ENCODE measurements at places on chromosomes 3 and 15.

DNA sequence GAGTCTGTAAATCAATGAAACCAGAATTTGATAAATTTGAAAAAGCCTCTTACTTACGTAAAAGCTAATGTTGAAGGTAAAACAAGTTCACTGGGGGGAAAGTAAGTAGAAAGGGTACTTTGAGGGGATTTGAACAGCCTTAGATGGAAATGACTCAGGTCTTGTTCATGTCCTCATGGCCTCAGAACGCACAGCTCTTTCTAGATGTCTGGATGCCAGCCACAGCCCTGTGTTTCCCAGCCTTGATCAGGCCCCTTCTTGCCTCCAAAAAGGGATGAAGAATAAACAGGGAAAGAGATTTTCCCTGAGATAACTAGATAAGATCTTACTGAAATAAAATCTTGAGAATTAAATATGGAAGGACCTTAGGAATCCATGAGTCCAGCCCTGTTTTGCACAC lies 237.1 kb upstream of the GOLGA6L4 start:
- no peak for DNase-seq

GRCh38 chr3:158420654-158421396 lies 150.2 kb upstream of the MLF1 start:
- DNase-seq = no peak

GRCh38 chr3:30688776-30689641 lies 82.6 kb downstream of the TGFBR2 start:
- no peak for DNase-seq

DNA sequence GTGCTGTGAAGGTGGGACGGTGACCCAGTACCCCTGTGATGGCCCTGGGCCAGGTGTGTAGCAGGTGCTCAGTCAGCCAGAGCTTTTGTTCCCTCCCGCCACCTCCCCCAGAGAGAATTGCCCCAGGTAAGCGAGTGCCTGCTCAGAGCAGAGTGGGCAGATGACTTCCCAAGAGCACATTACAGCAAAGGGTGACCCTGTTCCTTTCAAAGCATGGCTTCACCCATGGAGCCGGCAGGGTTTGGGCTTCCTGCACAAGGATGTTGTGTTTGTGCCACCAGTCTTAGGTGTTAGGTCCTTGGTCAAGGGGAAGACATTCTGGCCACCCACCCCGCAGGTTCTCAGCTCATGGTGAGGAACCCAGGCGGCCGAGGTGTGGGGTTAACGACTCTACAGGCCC lies 30.7 kb downstream of the SLC6A6 start:
- DNase-seq = no peak

- DNase-seq = no peak
These were observed 198.6 kb downstream of the VGLL3 start for GRCh38 chr3:86792316-86792715.

GRCh38 chr3:66717806-66718205 lies 217.0 kb upstream of the LRIG1 start:
- no peak for DNase-seq

GRCh38 chr3:96931119-96931862 lies 116.9 kb downstream of the EPHA6 start:
- no peak for DNase-seq

DNA sequence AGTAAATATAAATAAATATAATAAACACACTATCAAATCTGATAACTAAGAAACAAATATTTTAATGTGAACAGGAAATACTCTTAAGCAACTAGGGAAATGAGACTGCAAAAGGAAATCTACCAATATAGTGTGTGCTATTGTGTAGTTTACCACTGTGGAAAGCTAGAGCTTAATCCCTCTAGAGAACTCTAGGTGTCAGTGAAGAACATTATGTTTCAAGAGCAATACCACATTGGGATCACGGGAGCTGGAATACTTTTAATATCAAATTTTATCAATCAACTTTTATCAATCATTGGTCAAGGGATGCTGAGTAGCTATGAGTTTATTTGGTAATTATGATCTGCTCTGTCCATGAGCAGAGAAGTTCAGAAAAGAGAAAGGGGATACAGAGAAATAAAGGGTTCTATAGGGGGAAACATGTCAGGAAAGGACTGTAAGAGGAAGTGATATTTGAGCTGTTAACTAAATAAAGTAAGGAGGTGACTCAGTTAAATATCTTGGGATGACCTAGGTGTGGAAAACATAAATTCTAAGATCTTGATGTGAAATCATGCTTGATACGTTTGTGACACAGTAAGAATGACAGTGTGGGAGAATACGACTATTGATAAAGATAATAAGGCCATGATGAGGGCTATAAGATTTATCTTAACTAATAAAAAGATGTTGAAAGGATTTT lies 762.2 kb upstream of the ALCAM start:
- DNase-seq = no peak

DNA sequence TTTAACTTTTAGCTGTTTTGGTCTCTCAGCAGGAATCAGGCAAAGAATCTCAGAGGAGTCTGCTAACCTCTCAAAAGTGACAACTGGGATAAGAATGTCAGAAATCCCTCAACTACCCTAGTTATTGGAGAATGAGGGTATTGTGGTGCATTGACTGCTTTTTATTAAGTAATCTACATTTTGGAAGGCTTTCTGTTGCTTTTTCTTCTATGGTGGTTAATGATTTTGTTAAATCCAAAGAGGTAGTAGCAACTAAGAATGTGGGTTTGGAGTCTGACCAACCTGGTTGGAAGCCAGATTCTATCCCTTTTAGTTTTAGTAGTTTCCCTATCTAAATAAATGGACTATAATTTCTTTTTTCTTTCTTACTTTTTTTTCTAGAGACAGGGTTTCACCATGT lies 94.7 kb upstream of the RNF7 start:
- DNase-seq = no peak

DNA sequence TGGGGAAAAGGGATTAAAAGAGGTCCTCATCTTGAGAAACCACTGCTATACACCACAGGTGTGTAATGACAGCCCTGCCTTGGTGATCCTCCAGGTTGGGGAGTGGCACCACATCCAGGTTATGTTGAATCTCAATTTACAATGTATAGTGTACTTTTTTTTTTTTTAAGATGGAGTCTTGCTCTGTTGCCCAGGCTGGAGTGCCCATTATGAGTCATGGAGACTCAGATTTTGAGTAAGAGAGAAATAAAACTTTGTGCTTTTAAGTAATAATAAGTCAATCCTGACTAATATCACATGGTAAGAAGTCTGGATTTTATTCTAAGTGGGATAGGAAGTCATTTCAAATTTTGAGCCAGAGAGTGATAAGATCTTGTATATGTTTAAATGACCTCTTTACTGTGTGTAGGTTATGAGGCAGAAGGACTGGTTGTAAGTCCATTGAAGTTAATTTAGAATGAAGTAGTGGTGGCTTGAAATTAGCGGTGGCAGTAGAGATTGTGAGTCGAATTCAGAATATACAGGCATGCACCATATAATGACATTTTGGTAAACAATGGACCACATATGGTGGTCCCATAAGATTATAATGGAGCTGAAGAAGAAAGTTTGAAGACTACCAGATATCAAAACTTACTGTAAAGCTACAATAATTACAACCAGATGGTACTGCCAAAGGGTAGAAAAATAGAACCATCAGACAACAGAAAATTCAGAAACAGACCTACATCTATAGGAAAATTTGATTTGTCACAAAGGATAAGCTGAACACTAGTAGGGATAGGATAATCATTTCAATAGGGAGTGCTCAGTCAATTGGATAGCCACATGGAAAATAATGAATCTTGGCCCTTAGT lies 20.7 kb downstream of the POPDC2 start:
- DNase-seq = no peak

GRCh38 chr15:80550219-80550907 lies 144.7 kb upstream of the ABHD17C start:
- no peak for DNase-seq

DNA sequence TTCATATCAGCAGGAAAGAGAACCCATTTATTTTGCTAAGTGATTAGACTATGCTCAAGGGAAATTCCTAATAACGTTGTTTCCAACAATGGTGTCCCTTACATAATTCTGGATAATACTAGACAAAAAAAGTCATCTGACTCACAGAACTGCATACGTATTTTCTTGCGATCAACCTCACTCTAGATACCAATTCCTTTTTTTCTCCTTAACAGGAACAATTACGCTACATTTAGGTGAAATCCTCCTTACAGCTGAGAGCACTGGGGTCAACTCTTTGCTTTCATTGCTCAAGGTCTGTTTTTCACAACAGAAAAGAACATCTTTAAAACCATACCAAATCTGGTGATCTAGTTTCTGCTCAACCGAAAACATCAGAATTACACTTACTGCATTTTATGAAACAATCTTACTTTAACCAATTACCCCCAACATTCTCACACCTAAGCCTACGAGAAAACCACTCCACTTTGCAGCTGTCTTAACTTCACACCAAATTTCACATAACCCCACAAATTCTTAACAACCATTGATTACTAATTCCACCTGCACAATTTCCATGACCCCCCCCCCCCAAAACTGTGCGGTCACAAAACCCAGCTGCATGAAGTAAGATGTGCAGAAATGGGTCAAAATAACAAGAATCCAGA lies 61.2 kb upstream of the ICE2 start:
- no peak for DNase-seq

DNA sequence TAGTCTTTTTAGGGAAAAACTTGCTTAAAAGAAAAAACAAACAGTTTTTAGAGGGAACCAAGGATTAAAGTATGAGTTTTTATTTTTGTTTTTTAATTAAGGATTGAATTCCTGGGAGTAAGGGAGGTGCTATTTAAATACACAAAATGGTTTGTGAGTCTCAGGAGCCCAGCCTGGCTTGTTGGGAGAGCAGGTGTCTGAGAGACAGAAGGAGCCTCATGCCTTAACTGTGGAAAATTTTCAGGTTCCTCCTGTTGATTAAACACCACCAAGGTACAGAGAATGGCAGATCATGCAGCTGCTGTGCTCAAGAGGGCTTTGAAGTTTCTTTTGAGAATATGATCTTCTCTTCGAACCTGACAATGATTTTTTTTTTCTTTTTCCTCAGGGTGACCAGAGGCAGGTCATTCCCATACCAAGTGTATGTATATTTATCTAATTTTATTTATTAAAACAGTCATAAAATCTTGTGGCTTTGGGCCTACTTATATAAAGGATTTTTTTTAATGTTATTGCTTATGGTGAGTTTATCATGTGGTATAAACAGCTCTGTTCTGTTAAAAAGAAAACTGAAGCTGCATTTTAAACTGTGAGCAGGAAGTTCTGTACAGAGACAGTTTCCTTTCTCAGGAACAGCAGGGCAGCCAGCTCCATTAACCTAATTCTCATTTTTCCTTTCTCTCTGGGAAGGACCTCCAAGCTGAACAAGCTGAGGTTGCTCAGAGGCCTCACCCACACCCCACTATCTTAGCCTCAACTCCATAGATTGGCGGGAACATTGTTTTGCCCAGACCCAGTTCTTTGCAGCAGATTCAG lies 33.7 kb upstream of the VILL start:
- no peak for DNase-seq

- no peak for DNase-seq
These were observed 36.1 kb upstream of the PLSCR5 start for GRCh38 chr3:146640955-146641867.

GRCh38 chr3:36957063-36957462 lies 12.2 kb upstream of the TRANK1 start:
- DNase-seq = no peak

- DNase-seq = no peak
These were observed 37.9 kb downstream of the TNK2 start for GRCh38 chr3:195870442-195870841.

- DNase-seq = no peak
These were observed 17.0 kb downstream of the TMEM62 start for GRCh38 chr15:43150191-43150929.

- DNase-seq = peak; percentile 76
These were observed 894 bp upstream of the CCNL1 start for GRCh38 chr3:157160658-157161424.

DNA sequence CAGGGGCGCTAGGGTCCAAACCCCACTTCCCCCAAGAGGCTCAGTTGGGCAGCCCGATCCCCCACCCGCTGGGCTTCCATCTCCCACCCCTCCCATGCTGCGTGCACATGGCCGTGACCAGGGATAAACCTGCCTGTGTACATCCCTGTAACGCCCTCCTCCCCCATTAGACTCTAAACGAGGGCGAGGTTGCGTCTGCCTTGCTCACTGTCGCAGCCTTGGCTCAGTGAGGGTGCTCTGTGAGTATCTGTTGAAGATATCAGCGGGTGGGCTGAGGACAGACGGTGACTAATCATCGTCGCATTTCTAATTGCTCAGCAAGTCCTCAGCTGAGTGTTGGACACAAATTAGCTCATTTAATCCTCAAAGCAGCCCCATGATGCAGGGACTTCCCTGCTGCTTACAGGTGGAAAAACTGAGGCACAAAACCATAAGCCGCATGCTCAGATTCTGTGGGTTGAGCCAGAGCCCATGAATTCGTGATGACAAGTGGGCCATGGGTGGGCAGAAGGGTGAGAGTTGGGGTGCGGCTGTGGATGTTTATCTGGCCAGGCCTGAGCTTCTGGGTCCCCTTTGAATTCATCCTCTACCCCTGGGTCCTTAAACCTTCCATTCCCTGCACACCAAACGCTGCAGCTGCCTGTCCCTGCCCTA lies 26.0 kb downstream of the FBLN2 start:
- no peak for DNase-seq

DNA sequence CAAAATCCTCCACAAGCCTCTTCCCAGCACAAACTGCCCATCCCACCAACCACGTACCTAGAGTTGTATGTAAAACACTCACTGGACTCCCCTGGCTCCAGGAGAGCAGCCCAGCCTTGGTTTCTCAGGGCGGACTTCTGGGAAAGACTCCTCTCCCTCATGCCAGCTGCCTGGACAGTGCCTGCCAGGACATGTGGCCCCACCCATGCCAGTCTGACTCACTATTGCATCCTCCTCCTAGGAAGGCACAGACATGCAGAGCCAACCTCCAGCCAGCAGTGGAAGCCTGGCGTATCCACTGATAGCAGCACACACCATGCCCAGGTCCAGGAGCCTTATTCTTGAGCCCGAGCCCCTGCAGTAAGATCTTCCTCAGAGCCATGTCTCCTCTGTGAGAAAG lies 8.6 kb downstream of the PKM start:
- no peak for DNase-seq

- no peak for DNase-seq
These were observed 17.9 kb downstream of the TMEM43 start for GRCh38 chr3:14142567-14143270.

DNA sequence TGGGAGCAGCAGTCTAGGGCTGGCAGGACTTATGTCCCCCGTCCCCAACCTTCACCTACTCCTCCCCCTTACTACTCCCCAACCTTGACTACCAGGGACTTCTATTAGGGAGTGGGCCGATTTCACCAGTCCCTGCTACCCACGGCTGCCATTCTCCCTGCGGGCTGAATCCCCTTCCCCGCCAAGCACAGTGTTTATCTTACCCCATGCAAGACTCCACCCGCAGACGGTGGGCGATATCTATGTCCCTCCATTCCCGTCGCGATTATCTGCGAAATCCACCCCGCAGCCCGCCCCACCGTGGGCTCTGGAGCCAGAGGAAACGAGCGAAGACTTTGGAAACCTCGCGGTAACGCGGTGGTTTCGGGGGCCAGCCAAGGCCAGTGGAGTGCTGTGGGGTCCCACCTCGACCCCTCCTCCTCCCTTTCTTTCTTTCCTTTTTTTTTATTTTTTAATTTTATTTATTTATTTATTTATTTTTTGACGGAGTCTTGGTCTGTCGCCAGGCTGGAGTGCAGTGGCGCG lies 4.7 kb downstream of the ISLR2 start:
- no peak for DNase-seq

Measured in naive B cell (primary cell).